Metanephros (tissue), 2 donors: ENCODE measurements at places on chromosomes 2 and 18. TPM values are rescaled to one million over a fixed set of nuclear protein-coding genes. Genes with fewer than 3 reads are reported as not detected.

ADRA2B gene
- 4.6 TPM for total RNA-seq

CD8B2 gene
- total RNA-seq, result 0.06 TPM

EVX2 gene
- total RNA-seq, result not detected

METTL4 gene
- total RNA-seq, result 12.0 TPM

XDH gene
- 0.06 TPM for total RNA-seq

MC2R gene
- total RNA-seq, result not detected

CYS1 gene
- total RNA-seq, result 151 TPM

PAX3 gene
- 0.58 TPM for total RNA-seq

TRIM43 gene
- 0.18 TPM for total RNA-seq

SNORC gene
- 0.93 TPM for total RNA-seq

CPLX4 gene
- not detected for total RNA-seq

FBLN7 gene
- 12.6 TPM for total RNA-seq

SERPINB4 gene
- not detected for total RNA-seq

ANKRD30B gene
- not detected for total RNA-seq

MAT2A gene
- 129 TPM for total RNA-seq

GREB1L gene
- 9.3 TPM for total RNA-seq

GRB14 gene
- 19.0 TPM for total RNA-seq

HMSD gene
- 0.18 TPM for total RNA-seq

CD226 gene
- total RNA-seq, result 2.9 TPM

LONRF2 gene
- 4.3 TPM for total RNA-seq

LYG2 gene
- total RNA-seq, result not detected

CHRNA1 gene
- 5.7 TPM for total RNA-seq

ZNF892 gene
- 10.2 TPM for total RNA-seq

CDK15 gene
- total RNA-seq, result 1.3 TPM

KIAA2012 gene
- 0.18 TPM for total RNA-seq

TUBA3E gene
- not detected for total RNA-seq

CCDC148 gene
- 10.0 TPM for total RNA-seq

SMAD7 gene
- 85.0 TPM for total RNA-seq

ANKRD30BL gene
- total RNA-seq, result 1.4 TPM

CRYBA2 gene
- total RNA-seq, result not detected

CNGA3 gene
- not detected for total RNA-seq

TMEFF2 gene
- total RNA-seq, result 7.0 TPM

C1QL2 gene
- not detected for total RNA-seq

CCDC74B gene
- 10.6 TPM for total RNA-seq

NTSR2 gene
- not detected for total RNA-seq

SCYGR8 gene
- 0.41 TPM for total RNA-seq

SGPP2 gene
- 14.8 TPM for total RNA-seq

RGPD4 gene
- not detected for total RNA-seq

KYNU gene
- total RNA-seq, result 5.1 TPM

KCNE4 gene
- total RNA-seq, result 11.2 TPM

UGT1A8 gene
- not detected for total RNA-seq

TBR1 gene
- total RNA-seq, result 0.29 TPM

KLHL14 gene
- 22.1 TPM for total RNA-seq

TTN gene
- total RNA-seq, result 416 TPM

DPP10 gene
- 4.7 TPM for total RNA-seq

CCDC68 gene
- total RNA-seq, result 9.3 TPM

TRIM54 gene
- 10.4 TPM for total RNA-seq

TDRD15 gene
- total RNA-seq, result 0.06 TPM

GPBAR1 gene
- 1.9 TPM for total RNA-seq

KANSL3 gene
- 63.8 TPM for total RNA-seq

ADCYAP1 gene
- 0.99 TPM for total RNA-seq

ALPG gene
- total RNA-seq, result not detected

NT5C1B gene
- not detected for total RNA-seq

MTHFD2 gene
- 14.2 TPM for total RNA-seq

LYG1 gene
- total RNA-seq, result 1.1 TPM

COLEC12 gene
- total RNA-seq, result 31.6 TPM
